ENCODE measurements at places on chromosomes 5 and 9.

DNA sequence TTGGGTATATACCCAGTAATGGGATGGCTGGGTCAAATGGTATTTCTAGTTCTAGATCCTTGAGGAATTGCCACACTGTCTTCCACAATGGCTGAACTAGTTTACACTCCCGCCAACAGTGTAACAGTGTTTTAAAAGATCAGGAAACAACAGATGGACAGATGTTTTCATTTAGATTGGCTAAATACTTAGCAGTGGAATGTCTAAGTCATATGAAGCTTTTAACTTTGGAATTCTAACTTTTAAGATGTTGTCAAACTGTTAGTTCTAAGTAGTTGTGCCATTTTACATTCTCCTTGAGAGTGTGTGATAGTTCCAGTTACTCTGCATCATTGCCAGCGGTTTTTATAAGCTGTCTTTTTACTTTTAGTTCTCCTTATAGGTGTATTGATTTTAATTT is 688.8 kb downstream of the SEMA5A start:
- DNase-seq: no peak

DNA sequence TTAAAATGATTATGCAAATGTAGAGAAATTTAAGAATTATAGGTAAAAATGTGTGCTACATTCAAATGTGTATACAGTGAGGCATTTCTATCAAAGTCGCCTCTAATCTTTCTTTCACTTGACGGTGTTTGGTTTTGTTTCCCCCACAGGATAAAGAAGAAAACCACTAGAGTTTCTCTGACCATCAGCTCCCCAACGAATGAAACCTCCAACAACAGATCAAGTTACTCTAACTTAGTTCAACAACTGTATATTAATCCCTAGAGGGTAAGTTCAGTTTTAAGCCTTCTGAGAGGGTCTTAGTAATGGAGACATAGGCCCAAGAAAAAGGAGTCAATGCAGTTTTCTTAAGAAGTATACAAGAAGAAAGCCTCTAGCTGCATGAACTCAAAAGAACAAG is 11.5 kb upstream of the MYOT start:
- DNase-seq: no peak

DNA sequence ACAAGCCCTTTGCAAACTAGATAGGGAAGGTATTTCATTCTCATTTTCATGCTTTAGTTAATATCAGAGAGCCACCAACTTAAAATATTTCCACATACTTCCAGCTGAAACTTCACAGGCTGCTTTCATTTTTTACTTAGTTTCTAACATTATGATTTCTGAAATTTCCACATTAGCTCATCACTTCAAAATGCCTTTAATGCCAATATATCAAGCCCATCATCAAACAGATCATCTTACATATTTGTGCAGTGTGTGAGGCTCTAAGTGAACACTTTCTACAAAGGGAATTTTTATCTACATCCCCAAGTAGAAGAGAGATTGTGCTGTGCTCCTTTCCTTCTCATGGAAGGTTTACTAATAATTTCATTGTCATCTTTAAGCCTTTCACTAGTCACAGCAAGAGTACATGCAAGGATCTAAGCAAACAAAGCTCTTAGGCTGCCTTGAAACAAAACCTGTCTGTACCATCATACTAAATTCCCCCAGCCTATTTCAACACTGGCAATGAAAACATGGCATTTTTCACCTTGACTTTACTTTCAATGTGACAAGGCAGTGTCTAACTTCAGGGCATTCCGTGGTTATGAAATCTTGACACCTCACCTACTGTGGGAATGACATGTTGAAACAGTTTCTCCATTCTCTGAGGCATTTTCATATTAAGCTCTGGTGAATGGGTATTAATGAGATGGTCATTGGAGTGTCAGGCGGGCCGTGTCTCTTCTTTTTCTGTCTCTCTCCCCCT is 45.4 kb downstream of the PPP2R2B start:
- DNase-seq: no peak

- peak; percentile 41 for DNase-seq
Observed at GRCh38 chr5:92916036-92916435, 665.0 kb downstream of the NR2F1-AS1 start.

GRCh38 chr5:90338712-90339372 is 70.7 kb downstream of the CETN3 start:
- no peak for DNase-seq

GRCh38 chr5:154755361-154756008 is at the start of gene LARP1:
Gene LARP1, plus strand, starts transcription at chr5:154755377. Its CDS starts 381 bp downstream, at chr5:154755758.
- DNase-seq: no peak

DNA sequence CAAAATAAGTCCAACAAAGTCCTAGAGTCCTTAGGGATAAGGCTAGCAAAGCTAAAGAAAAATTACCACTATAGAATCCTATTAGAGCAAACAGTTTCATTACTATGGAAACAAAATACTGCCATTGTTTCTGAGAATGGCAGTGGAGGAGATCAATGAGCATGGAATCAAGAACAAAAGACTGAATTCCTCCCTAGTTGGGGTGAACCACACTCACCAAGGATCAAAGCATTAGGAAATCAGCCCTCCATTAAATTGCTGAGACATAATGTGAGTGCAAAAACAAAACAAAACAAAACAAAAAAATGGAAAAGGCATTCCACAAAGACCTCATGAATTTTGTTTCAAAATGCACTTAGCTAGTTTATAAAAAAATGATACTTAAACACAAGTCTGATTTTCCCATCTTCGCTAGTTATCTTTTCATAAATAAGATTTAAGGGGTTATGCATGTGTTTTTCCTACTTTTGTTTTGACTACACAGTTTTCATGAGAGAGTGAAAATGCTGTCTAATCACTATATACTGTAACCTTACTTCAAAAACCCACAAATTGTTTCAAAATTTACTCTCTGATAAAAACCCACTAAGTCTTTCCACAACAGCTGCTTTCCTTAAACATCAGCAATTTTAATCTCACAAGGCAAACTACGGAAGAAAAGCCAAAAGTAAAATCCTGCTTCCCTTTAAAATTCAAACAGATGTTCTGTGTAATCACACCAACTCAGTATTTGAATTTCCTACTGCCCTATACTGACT is 9.7 kb downstream of the SERINC5 start:
- DNase-seq: no peak

DNA sequence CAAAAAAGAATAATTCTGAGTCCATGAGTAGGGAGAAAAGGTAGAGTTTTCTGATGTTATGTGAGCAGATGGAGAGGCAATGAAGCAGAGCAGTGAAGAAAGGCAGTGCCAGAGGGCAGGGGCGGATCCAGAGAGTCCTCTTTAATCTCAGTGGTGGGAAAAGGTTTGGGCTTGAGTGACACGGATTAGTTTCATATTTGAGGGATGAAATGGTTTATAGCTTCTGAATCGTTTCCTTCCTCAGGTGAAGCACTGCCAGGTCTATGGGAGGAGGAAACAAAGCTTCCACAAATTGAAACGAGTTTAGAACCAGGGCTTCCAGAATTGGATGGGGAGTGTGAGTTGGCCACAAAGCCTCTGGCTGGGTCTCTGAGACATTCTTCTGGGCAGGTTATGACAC is 517.0 kb upstream of the PAPPA start:
- no peak for DNase-seq

- DNase-seq: no peak
Observed at GRCh38 chr5:143955141-143955540, 143.2 kb downstream of the HMHB1 start.

DNA sequence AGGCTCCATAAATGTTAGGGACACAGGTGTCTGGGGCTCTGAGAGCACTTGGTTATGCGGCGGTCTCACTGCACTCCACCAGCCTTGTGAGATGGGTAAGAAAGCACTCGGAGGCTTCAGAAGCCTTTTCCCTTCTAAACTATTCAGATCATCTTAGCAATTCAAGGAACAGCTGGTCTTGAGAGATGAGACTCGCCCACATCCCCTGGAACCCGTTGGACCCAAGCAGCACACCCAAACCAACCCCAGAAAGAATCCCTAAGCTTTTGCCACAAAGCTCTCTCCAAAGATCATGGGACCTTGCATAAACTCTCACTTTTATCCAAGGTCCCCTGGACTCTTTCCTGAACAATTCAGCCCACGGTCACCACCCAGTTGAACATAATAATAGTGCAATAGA is 90.2 kb downstream of the RAPGEF1 start:
- DNase-seq: no peak

DNA sequence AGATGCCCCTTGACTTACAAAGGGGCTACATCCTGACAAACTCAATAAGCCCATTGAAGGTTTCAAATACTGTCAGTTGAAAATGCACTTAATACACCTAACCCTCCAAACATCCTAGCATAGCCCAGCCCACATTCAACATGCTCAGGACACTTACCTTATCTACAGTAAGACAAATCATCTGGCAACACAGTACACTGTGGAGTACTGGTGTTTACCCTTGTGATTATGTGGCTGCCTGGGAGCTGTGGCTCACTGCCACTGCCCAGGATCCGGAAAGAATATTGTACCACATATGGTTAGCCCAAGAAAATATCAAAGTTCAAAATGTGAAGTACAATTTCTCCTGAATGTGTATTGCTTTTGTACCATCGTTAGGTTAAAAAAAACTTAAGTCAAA is 562.2 kb downstream of the HTR1A start:
- no peak for DNase-seq

DNA sequence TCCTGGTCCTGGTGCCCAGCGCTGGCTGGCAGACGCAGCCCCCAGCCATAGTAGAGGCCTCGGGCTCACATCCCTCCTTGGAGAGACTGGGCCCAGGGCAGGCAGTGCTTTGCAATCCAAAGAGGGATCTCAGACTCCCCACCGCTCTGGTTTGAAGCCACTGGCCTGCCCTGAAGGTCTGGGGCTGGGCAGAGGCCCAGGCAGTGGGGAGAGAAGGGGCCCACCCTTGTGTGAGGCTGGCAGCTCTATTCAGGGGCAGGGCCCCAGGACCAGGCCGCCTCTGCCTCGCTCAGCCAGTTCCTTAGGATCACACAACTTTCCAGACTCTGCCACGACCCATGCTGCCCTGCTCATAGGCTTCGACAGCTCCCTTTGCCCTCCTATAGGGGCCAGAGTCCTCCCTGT is 10.7 kb upstream of the SEC16A start:
- no peak for DNase-seq

GRCh38 chr5:102754767-102755431 is at the start of gene PAM:
Gene PAM, plus strand, starts transcription at chr5:102755305. Its CDS starts 110,891 bp downstream, at chr5:102866196.
- peak; percentile 33 for DNase-seq

- peak; percentile 71 for DNase-seq
Observed at GRCh38 chr5:137743031-137743640, 7.2 kb upstream of the KLHL3 start.
